Right renal cortex interstitium (tissue), 3 donors: ENCODE measurements at places on chromosomes 6 and 20.

DNA sequence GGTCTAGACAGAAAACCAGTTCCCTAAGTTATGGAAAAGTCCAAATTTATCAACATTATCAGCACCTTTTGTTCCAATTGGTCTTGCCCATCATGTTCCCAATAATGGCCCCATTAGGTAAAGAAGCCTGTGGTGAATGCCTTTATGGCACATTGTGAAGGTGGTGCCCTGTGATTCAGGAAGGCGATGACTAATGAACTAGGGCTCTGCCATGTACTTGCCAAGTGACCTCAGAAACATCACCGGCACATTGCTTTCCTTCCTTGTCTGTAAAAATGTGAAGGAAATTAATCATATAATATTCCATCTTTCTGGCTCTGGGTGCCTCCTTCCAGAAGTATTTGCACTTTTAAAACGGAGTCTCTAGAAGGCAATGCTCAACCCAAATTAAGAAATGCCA, 132.3 kb downstream of the UNC5CL start:
- DNase-seq = no peak

DNA sequence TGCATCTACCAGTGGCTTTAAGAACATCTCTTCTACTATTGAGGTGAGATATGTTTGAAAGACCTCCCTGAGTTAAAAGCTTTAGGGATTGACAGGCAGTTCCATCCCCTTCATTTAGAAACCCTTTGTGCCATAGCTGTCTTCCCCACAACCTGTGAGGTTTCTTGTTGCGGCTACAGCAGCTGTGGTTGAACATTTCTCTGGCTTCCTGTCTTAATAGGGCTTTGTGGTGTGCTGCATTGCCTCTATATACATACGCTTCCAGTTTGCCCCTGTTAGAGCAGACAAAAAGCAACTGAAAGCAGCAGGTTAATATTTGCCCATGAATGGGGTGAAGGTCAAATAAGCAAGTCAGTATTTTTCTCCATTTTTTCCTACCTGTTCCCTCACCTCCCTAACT, 210.2 kb downstream of the TMEM200A start:
- DNase-seq = no peak

DNA sequence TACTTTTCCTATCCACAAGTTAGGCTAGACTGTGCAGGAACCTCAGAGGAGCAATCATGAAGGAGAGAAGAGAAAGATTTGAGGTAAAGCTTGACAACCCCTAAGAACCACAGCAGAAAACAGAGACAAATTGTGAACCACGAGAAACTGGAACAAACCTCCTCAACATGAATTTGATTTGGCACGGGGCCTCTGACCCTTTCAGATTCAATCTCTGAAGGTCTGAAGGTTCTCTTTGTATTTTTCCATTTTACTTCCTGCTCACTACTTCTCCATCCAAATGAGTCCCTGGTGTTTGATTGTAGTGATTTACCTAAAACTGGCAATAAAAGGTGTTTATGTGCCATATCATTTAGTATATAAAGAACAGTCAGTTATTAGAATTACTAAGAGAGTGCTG, 126.1 kb upstream of the STXBP5 start:
- no peak for DNase-seq

GRCh38 chr20:6784210-6784631, 16.7 kb downstream of the BMP2 start:
- no peak for DNase-seq

GRCh38 chr6:15997586-15998388, 131.1 kb upstream of the MYLIP start:
- no peak for DNase-seq

GRCh38 chr6:135753196-135753595, 98.3 kb upstream of the PDE7B start:
- DNase-seq = no peak

DNA sequence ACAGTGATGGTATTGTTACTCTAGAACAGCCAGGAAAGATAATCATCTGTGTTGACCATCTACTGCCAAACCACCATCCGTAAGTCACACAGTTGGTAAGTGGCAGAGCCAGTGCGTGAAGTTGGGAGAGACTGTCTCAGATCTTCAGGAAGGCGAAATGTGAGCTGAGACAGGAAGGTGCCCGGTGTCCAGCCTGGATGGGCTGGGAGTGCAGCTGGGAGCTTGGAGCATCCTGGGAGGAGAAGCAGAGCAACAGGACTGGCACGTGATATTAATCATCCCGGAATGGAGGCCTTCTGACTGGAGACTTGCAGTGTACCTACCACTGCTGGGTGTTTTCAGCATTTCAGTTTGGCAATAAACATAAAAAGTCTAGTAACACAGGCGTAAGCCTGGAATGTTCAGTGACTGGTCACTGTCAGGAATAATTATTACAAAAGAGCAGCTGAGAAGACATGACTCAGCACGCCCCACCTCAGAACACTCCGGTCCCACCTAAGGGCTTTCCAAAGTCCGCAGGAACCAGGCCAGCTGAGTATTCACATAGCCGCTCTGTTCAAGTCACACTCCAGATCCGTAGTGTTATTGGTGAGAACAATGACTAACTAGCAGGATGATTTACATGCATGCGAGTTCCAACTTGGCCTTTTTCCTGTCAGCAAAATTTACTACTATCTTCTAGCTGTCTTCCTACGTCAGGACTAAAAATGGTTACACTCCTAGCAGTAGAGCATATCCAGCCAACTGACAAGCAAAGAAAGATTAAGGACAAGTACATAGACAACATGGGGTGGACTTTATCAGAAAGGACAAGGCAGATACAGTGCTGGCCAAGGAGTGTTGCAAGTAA, 45.1 kb upstream of the PNRC1 start:
- DNase-seq = peak; percentile 77

DNA sequence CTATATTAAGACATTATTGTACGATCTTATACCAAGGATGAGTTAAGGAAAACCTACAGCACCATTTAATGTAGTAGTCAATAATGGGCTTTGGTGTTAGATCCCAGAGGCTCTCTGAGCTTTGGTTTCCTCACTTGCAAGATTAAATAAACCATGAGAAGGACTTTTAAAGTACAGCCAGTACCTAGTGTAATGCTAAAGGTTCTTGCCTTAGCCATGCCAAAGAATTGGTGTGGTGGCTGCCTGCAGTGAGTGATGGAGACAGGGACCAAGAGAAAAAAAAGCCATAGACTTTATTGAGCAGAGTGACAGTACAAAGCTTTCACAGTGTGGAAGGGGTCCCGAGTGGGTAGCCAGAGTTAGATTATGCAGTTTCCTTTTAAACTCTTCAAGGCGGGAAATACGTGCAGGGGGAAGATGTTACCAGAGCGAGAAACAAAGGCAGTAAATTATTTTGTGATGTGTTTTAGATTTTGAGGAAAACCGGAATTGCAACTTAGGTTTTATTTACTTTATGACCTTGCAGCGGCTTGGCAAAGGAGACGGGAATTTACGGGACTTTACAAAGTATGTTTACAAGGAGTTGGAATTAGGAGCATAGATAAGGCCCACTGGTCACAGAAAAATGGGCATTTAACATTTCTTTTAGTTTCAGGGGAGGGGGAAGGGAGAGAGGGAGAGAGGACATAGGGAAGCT, 100.4 kb downstream of the MYO6 start:
- no peak for DNase-seq

GRCh38 chr6:157335829-157336228, 12.5 kb upstream of the TMEM242 start:
- DNase-seq = no peak

- DNase-seq = no peak
These were observed 1077.6 kb upstream of the MAP3K7 start for GRCh38 chr6:91664327-91664959.

DNA sequence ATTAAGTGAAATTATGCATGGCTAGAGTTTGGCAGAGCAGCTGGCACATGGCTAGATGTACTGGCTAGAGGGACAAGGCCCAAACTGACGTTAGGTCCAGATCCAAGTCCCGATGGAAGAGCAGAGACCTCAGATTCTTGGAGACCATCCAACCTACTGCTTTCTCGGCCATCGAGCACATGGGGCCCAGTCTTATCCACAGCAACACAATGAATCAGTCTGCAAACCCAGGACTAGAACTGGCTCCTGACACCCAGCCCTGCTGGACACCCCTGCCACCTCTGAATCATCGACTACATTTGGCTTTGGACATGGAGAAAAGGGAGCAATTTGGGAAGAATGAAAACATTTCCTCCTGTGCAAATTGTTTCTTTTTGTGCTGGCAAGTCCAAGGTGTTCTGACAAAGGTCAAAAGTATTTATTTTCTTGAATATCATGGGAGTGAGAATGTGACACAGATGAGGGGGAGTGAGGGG, 23.9 kb upstream of the YWHAB start:
- no peak for DNase-seq

DNA sequence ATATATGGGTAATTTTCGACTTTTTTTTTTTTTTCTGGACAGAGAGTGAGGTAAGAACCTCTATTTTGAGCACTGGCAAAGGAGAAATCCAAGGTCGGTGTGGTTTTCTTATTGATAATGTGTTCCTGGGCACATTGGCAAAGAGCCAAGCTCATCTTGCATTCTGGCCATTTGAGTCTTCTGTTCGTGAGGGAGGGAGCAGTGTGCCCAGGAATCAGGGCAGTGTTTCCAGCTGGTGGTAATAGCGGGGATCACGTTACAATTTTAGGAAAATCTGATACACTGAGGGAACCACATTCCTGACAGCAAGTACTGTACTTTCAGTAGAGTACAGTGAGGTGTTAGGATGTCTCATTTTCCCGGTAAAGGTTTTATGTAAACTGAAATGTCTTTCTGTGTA, 442.3 kb upstream of the MAP3K7 start:
- no peak for DNase-seq

DNA sequence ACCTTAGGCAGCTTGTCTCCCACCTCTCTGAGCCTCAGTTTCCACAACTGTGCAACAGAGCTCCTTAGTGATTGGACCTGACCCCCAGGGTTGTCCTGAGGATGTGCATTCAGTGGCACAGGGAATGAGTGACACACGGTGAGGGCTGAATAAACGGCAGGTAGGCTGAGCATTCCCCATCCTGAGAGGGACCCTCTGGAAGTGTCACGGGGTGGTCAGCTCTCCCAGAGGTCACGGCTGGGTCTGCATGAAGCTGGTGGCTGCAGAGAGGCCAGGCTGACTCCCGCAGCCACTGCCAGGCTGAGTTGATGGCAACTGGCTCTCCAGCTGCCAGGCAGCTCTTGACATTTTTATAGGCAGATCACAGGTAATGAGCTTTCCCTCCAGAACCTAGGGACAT, 42.5 kb downstream of the CD40 start:
- DNase-seq = no peak

GRCh38 chr6:33147807-33148666, 44.2 kb downstream of the COL11A2 start:
- no peak for DNase-seq

DNA sequence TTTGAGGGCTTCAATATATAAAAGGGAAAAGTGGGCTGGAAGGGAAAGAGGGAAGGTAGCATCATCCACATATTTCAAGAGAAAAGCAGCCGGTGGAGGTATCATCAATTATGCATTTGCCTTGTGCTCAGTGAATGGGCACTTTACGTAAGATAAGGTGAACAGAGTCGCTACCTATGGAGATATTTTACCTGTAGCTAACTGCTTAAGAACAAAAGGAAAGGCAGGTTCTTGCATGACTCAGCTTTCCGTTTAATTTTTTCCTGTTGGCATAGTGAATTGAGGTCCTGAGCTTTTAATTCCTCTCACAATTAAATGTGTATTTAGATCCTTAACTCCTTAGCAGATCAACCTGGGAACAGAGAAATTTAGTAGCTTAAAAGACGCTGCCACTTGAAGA, 25.5 kb upstream of the PLCB4 start:
- no peak for DNase-seq

GRCh38 chr6:46510651-46511050, 19.4 kb upstream of the RCAN2 start:
- no peak for DNase-seq

- DNase-seq = no peak
These were observed 292.1 kb downstream of the ADGB start for GRCh38 chr6:146890644-146891434.

DNA sequence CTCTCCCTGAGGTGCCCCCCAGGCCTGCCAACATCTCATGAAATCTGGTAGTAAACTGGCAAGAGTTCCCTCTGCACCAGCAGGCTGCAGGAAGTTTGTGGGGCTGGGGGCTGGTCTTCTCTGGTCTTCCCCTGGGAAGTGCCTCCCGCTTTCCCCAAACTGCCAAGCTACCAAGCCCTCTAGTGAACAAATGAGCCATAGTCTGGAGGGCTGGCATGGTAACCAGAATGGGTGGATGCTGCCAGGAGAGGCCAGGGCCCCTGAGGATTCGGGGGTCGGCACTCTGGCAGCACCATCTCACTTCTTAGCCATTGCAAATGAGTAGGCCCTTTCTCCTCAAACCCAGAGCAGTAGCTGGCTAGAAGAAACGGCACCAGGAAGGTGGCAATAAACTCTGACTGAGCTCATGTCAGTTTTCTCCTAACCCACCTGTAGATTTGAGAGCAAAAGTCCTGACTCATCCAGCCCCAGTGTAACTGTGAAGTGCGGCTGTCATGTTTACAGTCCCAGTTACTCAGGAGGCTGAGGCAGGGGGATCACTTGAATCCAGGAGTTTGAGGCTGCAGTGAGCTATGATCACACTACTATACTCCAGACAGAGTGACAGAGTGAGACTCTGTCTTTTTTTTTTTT, 35.9 kb downstream of the ZC3H12D start:
- no peak for DNase-seq

DNA sequence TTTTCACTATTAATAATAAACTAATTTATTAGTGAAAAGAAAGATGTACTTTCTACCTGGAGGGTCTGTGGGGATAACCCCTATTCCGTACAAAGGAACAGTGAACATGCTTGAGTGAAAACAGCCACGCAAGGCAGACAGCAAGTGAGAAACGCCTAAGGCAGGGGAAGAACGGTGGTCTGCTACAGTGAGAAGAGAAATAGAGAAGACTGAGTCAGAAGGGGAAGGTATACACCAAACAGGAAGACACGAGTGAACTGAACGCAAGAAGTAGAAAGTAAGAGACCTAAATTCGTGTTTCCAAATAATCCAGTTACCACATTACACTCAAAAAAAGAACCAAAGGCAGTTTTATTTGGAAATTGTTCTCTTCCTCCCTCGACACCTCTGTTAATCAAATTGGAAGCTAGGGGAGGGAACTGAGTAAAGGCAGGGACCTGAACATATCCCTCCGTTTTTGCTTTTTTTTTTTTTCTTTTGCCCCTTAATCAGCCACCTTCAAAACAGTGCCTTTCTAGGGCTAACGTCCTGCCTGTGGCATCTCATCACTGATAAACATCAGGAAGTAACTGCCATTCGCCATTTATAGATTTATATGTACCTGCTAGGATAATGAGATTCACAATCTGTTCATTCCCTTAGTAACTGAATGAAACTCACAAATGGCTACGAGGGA, 48.9 kb downstream of the ATXN1 start:
- DNase-seq = no peak

GRCh38 chr20:37543828-37544227, 16.2 kb upstream of the BLCAP start:
- no peak for DNase-seq

- DNase-seq = no peak
These were observed 288.3 kb upstream of the ZNF337 start for GRCh38 chr20:25984933-25985332.

- DNase-seq = no peak
These were observed 12.9 kb upstream of the NQO2 start for GRCh38 chr6:2986722-2987221.

- DNase-seq = no peak
These were observed 178.2 kb downstream of the ZMYND8 start for GRCh38 chr20:47178277-47178676.
